ENCODE measurements at places on chromosomes 3 and 15.

GRCh38 chr3:155026999-155027591 is 53.0 kb upstream of the MME start:
- no peaks in the 10 kb centered on the region for H3K27me3 ChIP-seq
- no peaks in the 10 kb centered on the region for H3K36me3 ChIP-seq
- no peak overlapping the region for H3K4me3 ChIP-seq
- no peak overlapping the region for H3K27ac ChIP-seq
- no peak for DNase-seq
- no peaks in the 10 kb centered on the region for H3K4me1 ChIP-seq

GRCh38 chr15:71647487-71647808 is 162.9 kb upstream of the NR2E3 start:
- no peak overlapping the region for H3K27ac ChIP-seq
- H3K4me1 ChIP-seq = no peaks in the 10 kb centered on the region
- H3K27me3 ChIP-seq = no peaks in the 10 kb centered on the region
- DNase-seq = no peak

- peak overlapping the region; percentile 54 for H3K4me3 ChIP-seq
- peaks cover 100% of the 10 kb centered on the region for H3K27me3 ChIP-seq
- peaks cover 62% of the 10 kb centered on the region for H3K4me1 ChIP-seq
- H3K27ac ChIP-seq = no peak overlapping the region
- no peaks in the 10 kb centered on the region for H3K36me3 ChIP-seq
Measured at GRCh38 chr15:89408372-89409183, 74.0 kb upstream of the POLG start.

DNA sequence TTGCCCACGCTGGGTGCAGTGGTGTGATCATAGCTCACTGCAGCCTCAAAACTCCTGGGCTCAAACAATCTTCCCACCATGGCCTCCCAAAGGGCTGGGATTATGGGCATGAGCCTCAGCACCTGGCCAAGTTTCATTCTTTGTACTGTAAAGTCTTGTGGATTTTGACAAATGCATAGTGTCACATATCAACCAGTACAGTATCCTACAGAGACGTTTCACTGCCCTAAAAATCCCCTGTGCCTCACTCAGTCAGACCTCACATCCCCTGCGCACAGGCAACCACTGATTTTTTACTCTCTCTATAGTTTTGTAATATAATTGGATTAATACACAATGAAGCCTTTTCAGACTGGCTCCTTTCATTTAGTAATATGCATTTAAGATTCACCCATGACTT is 130.7 kb upstream of the UBE2E1 start:
- H3K27me3 ChIP-seq = peaks cover 6% of the 10 kb centered on the region
- H3K4me1 ChIP-seq = peaks cover 9% of the 10 kb centered on the region

- H3K36me3 ChIP-seq = no peaks in the 10 kb centered on the region
- no peak overlapping the region for H3K27ac ChIP-seq
- no peak for DNase-seq
- no peaks in the 10 kb centered on the region for H3K4me1 ChIP-seq
- H3K27me3 ChIP-seq = no peaks in the 10 kb centered on the region
Measured at GRCh38 chr15:60960517-60960916, 268.6 kb downstream of the RORA start.

DNA sequence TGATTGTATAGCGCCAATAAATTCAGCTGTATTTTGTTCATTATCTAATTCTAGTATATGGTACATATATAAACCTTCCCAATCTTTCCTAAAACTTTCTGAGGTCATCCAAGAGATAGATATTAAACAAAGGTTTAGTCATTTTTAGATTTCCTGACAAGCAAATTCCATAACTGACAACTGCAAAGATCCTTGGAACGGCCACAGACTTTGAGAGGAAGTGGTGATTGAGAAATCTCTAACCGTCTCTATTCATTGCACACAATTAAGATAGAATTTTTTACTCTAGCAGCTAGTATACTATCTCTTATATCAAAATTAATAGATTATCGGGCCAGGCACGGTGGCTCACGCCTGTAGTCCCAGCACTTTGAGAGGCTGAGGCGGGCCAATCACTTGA is 4.7 kb downstream of the CSNK1G1 start:
- peaks cover 8% of the 10 kb centered on the region for H3K36me3 ChIP-seq
- H3K4me1 ChIP-seq = peaks cover 6% of the 10 kb centered on the region
- DNase-seq = no peak
- no peaks in the 10 kb centered on the region for H3K27me3 ChIP-seq
- no peak overlapping the region for H3K27ac ChIP-seq
- no peak overlapping the region for H3K4me3 ChIP-seq

GRCh38 chr15:69693059-69693458 is 240.4 kb downstream of the RPLP1 start:
- no peaks in the 10 kb centered on the region for H3K36me3 ChIP-seq
- no peak overlapping the region for H3K27ac ChIP-seq
- H3K27me3 ChIP-seq = no peaks in the 10 kb centered on the region
- H3K4me3 ChIP-seq = no peak overlapping the region
- H3K4me1 ChIP-seq = peaks cover 9% of the 10 kb centered on the region

DNA sequence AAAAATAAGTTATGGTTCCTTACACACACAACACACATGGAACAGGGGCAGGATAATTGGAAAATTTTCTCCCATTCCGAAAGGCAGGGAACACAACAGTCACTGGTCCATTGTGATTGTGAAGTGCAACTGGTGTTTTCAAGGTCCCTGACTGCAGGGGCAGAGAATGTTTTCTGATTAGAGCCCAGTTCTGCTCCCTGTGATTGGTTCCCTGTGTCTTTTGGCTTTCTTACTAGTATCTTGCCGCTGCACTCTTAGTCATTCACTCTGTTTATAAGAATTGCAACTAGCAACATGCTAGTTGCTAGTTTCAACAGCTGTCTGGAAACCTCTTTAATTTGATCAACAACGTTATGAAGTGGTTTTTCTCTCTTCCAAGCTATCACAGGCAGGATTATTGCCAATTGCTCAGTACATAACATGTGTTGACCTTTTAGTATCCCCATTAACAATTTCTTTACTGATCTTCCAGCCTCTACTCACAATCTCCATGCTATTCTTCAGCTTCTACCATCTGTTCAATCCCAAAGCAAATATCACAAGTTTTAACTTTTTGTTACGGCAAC is 177.5 kb downstream of the EPHA6 start:
- H3K27me3 ChIP-seq = no peaks in the 10 kb centered on the region
- H3K4me1 ChIP-seq = no peaks in the 10 kb centered on the region
- no peak overlapping the region for H3K4me3 ChIP-seq
- no peak for DNase-seq

Data from B cell (primary cell).